ENCODE measurements at places on chromosomes 16 and 17.

GRCh38 chr17:77505181-77505639, 364.4 kb downstream of the SEC14L1 start:
- DNase-seq = no peak

GRCh38 chr16:54070789-54071343, 215.7 kb downstream of the IRX3 start:
- DNase-seq = no peak

- no peak for DNase-seq
These were observed 8.3 kb downstream of the XYLT2 start for GRCh38 chr17:50354198-50354597.

- DNase-seq = no peak
These were observed 63.0 kb downstream of the PGS1 start for GRCh38 chr17:78441271-78441971.

DNA sequence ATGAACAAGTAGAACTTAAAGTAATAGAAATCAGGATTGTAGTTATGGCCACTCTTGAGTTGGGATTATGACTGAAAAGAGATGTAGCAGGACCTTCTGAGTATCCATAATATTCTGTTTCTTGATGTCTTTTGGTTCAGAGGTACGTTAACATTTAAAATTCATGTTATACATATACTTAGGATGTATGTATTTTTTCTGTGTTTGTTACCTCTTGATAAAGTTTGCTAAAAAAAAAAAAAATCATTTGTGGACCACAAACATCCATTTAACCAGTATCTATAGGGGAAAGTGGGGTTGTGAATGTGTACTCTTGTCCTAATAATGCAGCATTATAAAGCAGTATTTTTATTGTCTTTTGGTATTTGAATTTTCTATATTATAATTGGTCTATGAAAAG, 65.6 kb downstream of the BCAS3 start:
- DNase-seq = no peak

- DNase-seq = no peak
These were observed 251.9 kb downstream of the SEC14L1 start for GRCh38 chr17:77392376-77393273.

- peak; percentile 53 for DNase-seq
These were observed 45.9 kb downstream of the CDH13 start for GRCh38 chr16:82672676-82673075.

DNA sequence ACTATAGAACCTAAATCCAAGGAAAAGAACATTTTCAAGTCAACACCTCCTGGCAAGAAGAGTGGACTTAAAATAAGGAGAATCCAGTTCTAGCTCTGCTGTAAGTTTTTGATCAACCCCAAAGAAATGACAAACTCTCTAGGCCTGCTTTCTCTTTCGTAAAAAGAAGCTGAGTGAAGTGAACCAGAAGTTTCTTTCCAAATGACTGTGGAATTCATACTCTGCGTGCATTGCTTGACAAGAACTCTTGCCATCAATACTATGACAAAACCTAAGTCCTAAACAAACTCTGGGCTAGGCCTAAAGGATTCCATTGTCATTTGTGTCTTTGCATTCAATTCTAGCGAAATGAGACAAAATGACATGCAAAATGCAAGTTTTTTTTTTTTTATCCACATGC, 187.5 kb upstream of the SOX9 start:
- DNase-seq = no peak

DNA sequence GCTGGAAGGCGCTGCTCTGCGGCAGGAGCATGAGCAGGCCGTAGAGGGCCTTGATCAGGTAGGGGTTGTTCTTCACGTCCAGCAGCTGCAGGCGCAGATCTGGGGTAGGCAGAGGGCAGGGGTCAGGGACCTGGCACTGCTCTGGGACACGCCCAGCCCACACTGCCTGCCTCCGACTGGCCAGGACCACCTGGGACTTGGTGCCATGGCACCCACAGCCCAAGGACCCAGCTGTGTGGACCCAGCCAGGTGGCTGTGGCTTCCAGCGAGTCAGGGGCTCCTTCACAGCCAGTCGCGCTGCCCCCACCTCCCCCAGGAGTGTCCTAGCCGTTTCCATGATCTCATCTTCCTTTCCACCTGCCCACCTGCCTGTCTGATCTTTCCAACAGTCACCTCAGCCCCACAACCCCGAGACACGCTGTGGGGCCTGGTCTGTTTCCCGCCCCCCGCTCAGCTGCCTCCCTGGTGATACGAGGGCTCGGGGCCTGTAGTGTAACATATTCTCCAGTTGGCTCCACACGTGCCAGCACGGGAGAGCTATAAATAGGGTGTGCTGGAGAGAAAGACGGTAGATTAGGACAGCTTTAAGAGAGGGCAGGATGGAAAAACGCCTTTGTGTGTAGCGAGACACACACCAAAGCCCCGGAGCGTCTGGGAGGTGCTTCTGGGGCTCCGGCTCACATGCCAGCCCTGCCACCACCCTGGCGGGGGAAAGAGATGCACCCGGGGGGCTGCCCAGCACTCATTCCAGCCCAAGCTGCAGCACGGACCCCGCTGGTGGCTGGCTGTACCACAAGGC, 7.2 kb upstream of the MTSS2 start:
- peak; percentile 56 for DNase-seq

Measured in fibroblast of skin of right biceps (primary cell).